Activated CD4-positive, alpha-beta T cell treated with anti-CD3 and anti-CD28 coated beads, Interleukin-2, amount 10 ng/mL, durations not matched to agents 7 days and 5 days (primary cell): ENCODE measurements at places on chromosomes 12 and 14.
A peak's percentile ranks its signal among the peaks of the same experiment; 100 is the strongest.

GRCh38 chr12:94488463-94488862 lies 28.8 kb upstream of the CEP83 start:
- no peak for DNase-seq

DNA sequence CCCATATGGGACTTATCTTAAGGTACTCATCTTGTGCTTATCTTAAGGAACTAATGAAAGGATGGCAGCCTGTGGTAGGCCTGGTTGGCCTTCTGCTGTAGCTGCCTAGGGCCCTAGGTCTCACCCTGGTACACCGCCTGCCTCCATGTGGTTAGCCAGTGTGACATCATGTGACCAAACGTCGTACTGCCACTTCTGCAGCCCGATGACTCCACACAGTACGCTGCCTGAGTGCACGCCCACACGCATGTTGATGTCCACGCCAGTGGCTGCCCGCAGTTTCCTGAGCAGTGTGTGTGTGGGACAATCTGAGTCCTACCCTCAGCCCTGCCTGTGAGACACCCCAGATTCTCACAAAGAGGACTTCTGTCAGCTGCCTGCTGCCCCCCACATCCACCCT lies 5.1 kb downstream of the ADCY4 start:
- peak; percentile 52 for DNase-seq

GRCh38 chr14:54822685-54823084 lies 79.9 kb downstream of the GCH1 start:
- no peak for DNase-seq

DNA sequence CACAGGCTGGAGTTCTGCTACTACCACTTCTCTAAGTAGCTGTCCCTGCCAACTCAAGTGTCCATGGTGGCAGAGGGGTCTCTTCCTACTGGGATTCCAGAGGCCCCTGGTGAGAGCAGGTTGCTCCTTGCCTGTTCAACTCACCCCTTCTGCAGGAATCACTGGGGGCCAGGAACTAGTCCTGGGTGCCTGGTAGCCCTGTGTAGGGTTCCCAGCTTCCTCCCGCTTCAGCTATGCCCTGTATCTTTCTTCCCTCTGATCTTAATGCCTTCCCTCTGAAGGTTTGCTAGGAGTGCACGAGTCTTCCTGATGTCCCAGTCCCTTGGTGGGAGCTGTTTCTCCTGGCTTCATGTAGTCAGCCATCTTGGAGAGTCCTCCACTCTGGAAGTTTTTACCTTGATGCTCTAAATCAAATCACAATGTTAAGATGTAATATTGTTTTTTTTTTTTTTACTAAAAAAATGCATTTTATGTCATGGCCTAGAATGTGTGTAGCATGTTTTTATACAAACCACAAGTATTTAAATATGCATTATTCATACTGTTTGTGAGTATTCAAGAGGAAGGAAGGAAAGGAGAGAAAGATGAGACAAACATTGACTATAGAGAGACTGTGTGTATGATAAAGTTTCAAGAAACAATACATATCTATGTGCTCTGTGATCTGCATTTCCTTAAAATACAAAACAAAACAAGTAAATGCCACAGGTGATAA lies 54.7 kb downstream of the FRS2 start:
- no peak for DNase-seq

DNA sequence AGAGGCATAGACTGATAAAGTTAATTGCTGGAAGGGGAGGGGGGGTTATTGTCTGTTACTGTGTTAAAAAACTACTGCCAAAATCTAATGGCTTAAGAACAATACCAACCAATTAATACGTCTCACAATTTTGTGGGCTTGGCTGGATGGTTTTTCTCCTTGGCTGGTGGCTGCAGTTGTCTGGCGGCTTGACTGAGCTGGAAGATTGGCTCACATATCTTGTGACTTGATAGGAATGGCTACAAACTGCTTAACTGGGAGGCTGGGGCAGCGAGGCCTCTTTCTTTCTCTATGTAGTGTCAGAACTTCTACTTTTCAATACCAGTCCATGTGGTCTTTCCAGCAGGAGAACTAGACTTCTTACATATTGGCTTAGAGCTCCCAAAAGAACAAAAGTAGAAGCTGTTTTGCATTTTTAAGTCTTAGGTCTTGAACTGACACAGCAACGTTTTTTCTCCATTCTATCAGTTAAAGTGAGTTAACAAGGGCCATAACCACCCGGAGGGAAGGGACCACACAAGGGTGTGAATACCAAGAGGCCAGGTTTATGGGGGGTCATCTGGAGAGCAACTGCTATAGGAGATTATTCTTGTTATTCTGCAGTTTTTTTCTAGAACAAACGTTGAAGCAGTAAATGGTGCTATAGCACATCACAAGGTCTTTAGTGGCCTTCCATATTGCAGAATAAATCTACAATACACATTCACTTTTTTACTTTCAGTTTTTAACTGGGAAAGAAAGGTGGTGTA lies 46.9 kb downstream of the ZDHHC17 start:
- no peak for DNase-seq

DNA sequence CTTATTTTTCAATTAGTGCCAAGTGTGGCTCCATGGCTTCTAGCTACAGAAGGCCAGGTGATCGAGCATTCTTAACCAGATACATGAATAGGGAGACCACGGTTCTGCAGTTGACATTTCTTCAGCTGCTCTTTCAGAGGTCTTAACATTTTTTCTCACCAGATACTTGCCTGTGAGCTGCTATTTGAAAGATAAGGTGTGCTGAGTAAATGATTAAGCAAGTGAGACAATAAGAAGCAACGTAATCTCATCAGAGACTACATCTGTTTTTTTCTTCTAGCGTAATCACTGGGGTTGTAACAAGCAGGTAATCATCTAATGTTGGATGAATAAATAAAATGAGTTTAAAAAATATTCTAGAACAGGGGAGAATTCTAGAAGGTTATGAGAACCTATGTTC lies 912.9 kb downstream of the DIO2 start:
- no peak for DNase-seq

GRCh38 chr12:80509781-80510556 lies 65.9 kb downstream of the PTPRQ start:
- DNase-seq = no peak

GRCh38 chr12:74401966-74402365 lies 135.7 kb upstream of the ATXN7L3B start:
- DNase-seq = no peak

GRCh38 chr12:51011955-51012354 lies 14.2 kb downstream of the SLC11A2 start:
- no peak for DNase-seq

- peak; percentile 59 for DNase-seq
Observed at GRCh38 chr14:54893151-54893760, 9.4 kb downstream of the GCH1 start.

GRCh38 chr14:106417224-106418049 lies 891.1 kb downstream of the TMEM121 start:
- DNase-seq = peak; percentile 88

- DNase-seq = no peak
Observed at GRCh38 chr12:998020-998874, 7.2 kb downstream of the ERC1 start.

GRCh38 chr12:85794531-85794930 lies 41.7 kb downstream of the RASSF9 start:
- no peak for DNase-seq

GRCh38 chr14:30520536-30520935 lies 38.4 kb upstream of the G2E3 start:
- DNase-seq = no peak

DNA sequence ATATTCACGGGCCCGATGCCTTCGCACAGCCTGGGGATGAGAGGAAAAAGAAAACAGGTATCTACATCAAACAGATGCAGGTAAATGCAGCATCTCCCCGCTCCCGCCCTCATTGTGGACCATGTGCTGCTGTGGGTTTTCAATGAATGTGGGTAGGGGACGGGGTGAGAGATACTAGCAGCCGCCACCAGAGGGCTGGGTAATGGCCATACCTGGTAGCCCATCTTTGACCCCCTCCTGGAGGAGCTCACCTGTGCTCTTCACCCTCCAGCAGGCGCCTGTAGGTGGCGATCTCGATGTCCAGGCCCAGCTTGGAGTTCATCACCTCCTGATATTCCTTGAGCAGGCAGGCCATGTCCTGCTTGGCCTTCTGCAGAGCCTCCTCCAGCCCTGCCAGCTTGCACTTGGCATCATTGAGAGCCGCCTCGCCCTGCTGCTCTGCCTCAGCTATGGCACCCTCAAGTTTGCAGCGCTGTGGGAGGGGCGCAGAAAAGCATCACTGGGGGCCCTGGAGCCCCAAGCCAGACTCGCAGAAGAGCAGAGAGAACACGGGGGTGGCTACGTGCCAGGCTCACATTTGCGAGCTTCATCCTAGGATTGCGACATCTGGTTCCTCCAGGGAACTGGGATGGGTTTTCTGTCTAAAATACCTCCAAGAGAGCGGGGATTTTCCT lies 10.2 kb downstream of the KRT82 start:
- no peak for DNase-seq

DNA sequence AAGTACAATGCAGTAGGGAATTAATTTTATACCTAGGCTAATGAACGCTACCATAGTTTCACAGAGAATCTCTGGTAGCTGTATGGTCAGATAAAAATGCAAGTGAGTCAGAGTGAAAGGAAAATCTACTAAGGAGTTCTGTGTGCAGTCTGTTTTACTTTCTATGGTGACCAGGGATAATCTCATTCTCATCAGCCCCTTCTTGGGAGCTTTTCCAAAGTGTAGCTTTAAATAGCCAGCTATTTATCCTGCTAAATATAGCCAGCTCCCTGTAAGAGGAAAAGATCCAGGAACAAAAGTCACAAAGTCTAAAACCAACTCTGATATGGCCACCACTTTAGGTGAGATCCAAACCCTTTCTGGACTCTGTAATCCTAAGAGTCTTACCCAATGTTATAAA lies 75.5 kb downstream of the TMEM116 start:
- DNase-seq = no peak

DNA sequence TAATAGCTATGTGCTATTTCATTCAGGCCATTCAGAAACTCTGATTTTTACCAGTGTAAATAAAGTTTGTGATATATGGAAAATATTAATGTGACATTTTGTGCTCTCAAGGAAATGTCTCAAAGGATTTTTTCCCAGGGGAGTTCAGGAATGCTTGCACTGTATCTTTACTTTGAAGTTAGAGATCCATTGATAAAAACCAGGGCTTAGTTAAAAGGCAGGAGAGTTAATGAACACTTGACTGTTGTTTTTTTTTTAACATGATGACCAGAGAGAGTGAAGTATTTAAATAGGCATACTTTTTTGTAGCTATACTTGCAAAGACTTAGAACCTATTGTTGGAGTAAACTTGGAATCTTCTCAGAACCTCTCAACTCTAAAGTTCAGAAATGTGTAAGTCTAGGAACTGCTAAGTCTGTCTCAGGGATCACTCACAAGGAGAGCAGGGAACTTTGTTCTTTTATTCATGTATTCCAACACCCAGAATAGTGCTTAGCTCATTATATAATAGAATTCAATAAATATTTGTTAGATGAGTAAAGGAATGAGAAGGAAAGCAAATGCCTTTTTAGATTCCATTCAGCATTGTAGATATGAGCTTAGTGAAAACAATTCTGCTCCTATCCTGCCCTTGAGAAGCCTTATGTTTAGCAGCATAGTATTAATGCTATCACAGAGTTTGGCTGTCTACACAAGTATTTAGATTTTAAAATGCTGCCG lies 117.5 kb downstream of the DAAM1 start:
- no peak for DNase-seq

- no peak for DNase-seq
Observed at GRCh38 chr12:66627270-66627987, 51.4 kb downstream of the GRIP1 start.

DNA sequence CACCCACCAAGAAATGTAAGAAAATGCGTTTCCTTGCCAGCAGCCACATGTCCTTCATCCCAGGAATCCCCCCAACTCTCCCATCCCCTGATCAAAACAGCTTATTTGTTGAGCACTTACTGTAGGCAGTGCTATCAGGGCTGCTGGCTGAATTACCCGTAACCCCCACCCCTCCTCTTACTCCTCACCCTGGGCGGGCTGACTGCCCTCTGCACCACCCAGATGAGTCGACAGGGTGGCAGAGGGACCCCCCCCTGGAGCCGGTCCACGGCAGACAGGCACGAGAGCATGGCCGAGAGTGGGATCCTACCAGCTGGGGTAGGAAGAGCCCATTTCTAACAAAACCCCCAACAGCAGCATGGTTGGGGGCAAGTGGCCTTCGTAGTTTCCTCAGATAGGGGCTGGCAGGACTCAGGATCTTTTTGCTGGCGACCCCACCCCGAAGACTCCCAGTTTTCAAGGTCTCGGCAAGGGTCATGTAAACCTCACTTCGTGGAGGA lies 1.1 kb upstream of the RHOF start:
- no peak for DNase-seq

- no peak for DNase-seq
Observed at GRCh38 chr12:12083688-12084087, 12.9 kb downstream of the BCL2L14 start.

DNA sequence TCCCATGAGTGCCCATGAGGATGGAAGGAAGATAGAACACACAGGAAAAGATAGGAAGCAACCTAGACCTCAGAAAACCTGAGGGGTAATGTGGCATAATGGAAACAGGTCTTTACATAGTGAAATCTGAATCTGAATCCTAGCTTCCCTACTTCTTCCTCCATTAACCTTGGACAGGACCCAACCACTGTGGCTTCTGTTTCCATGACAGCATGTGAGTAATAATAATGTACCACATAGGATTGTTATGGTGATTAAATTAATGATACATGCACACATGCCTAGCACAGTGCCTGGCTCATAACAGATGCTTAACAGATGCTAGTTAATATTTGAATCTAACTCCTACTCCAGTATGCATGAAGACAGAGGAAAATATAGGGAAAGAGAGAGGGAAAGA lies 11.2 kb downstream of the TTC9 start:
- no peak for DNase-seq

DNA sequence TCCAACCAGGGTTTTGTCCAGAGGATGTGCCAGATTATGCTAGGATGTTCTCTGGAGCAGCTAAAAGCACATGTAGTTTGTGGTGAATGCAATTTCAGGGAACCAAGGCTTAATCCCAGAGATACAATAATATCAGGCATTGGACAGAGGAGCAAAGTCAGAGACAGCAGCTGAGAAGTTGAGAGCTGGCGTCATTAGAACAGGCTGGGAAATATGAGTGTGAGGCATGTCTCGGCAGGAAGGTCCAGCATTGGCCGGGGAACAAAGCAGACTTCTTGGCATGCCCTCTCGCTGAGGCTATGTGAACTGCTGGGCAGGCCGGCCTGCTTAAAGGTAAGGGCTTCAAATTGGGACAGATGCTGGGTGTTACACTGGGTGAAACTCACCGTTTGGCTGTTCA lies 125.4 kb downstream of the CAND1 start:
- DNase-seq = no peak

DNA sequence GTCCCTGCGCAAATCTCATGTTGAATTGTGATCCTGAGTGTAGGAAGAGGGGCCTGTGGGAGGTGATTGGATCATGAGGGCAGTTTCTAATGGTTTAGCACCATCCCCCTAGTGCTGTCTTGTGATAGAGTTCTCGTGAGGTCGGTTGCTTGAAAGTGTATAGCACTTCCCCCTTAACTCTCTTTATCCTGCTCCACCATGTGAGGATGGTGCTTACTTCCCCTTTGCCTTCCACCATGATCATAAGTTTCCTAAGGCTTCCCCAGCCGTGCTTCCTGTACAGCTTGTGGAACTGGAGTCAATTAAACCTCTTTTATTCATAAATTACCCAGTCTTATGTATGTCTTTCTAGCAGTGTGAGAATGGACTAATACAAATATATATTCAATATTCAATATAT lies 303.7 kb upstream of the SEL1L start:
- DNase-seq = no peak
